Activated CD8-positive, alpha-beta memory T cell treated with anti-CD3 and anti-CD28 coated beads for 1 hour (primary cell): ENCODE measurements at places on chromosomes 6 and 20.
A peak's percentile ranks its signal among the peaks of the same experiment; 100 is the strongest.

DNA sequence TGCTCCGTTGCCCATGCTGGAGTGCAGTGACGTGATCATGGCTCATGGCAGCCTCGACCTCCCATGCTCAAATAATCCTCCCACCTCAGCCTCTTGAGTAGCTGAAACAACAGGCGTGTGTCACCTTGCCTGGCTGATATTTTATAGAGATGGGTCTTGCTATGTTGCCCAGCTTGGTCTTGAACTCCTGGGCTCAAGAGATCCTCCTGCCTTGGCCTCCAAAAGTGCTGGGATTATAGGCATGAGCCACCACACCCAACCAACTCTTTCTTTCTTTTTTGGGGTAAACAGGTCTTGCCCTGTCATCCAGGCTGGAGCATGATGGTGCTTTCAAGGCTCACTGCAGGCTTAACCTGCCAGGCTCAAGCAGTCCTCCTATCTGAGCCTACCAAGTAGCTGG lies 266.4 kb downstream of the CDKAL1 start:
- DNase-seq = no peak

GRCh38 chr6:100335991-100336390 lies 128.7 kb downstream of the SIM1 start:
- DNase-seq = no peak

DNA sequence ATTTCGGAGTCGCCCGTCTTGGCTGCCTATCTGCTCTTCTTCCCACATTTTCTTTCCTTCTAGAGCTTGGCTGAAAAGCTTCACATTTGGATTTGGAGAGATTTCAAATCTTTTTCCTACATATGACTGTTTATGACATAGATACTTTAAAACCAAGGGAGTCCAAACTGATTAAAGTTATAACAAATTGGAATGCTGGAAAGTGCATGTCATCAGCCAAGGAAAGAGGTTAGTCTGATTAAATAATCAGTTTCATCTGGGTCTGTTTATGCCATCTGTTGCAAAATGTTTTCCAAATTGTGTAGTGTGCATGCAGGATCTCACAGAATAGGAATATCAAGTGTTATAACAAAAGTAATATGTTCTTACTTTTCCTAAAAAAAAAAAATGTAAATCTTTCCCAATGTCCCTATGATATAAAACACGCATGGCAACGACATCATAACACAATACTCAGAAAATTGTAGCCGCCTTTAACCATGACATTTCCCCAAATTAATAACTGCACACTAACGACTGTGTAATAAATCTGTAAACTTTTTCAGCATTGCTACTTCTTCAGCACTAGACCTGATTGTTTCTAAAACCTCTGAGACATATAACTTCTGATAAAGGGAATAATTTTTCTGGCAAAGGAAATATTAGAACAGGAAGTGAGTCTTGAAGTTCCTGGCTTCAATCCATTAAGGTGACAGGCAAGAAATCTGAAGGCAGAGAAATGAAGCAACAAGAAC lies 230.2 kb upstream of the FOXQ1 start:
- no peak for DNase-seq

- DNase-seq = no peak
These were observed 198.6 kb upstream of the UST start for GRCh38 chr6:148548065-148548748.

DNA sequence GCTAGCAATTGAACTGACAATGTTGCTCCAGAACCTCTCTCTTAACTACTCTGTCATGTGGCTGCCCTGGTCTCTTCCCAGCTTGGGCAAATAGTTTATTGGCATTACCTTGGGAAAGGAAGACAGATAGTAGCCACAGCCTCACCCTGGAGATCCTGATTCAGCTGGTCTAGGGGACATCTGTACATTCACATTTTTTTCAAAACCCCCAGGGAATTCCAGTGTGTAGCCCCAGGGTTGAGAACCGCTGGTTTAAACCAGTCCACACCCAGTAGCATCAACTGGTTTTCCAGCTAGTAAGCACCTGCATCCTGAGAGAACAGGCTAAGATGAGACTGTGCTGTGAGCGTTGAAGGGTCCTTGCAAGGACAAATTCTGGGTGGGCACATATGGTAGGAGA lies 9.6 kb downstream of the SCUBE3 start:
- no peak for DNase-seq

- no peak for DNase-seq
These were observed 7.0 kb downstream of the ADTRP start for GRCh38 chr6:11771473-11772048.

GRCh38 chr6:148816117-148816516 lies 69.3 kb downstream of the UST start:
- no peak for DNase-seq

DNA sequence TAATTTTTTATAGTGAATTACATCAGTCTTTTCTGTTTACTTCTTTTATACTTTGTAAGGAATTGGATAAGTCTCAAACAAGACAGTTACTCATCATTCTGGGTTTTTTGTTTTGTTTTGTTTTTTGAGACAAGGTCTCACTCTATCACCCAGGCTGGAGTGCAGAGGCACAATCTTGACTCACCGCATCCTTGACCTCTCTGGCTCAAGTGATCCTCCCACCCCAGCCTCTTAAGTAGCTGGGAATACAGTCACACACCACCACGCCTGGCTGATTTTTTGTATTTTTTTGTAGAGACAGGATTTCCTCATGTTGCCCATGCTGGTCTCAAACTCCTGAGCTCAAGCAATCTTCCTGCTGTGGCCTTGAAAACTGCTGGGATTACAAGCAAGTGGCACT lies 524.3 kb downstream of the EYS start:
- no peak for DNase-seq

DNA sequence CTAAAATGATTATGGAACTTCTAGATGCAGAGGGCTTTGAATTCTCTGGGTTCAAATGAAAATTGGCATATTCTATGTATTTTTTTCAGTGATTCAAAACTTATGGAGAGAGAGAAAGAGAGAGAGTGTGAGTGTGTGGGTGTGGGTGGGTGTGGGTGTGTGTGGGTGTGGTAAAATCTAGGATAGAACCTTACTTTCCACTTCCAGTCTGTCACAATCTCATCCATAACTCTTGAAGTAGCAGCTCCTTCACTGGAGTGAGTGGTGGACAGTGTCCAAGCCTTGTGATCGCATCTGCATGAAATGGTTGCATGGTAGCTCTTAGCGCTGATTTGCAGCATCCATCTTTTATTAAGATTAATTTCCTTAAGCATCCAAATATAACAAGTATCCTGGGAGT lies 37.7 kb downstream of the ADGB start:
- DNase-seq = no peak

DNA sequence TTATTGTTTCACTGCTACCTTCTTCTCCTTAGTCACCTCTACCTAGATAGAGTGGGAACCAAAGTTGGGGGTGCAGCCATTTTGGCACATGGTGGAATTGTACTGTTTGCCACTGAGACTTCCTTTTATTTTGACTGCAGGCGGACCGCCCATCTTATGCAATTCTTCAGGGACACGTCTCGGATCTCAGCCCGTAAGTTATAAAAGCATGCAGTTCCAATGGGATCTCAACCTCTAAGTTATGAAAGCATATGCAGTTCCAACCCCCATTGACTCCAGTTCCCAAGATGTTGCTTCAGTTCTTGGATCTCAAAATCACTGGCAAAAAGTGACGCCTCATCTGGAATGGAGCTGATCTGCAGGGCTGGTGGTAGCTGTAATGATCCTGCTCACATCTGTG lies 41.2 kb upstream of the CDH4 start:
- no peak for DNase-seq

GRCh38 chr6:167731731-167732422 lies 94.8 kb upstream of the AFDN start:
- DNase-seq = no peak

DNA sequence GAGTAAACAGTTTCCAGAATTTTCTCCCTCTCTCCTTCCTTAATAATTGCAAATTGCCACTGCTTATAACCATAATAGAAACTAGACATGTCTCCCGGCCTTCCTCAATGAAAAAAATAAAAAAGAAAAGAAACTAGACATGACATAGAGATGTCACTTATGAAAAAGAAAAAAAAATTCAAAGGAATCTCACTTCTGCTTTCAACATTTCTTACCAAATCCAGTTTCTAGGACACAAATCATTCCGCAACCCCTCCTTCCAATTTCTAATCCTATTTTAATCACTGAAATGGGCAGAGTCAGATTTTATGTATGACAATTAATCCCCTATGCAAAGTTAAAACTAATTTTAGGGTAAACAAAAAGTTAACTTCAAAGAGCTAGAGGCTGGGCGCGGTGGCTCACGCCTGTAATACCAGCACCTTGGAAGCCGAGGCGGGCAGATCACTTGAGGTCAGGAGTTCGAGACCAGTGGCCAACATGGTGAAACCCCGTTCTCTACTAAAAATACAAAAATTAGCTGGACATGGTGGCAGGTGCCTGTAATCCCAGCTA lies 40.1 kb upstream of the EEF1A1 start:
- DNase-seq = no peak

DNA sequence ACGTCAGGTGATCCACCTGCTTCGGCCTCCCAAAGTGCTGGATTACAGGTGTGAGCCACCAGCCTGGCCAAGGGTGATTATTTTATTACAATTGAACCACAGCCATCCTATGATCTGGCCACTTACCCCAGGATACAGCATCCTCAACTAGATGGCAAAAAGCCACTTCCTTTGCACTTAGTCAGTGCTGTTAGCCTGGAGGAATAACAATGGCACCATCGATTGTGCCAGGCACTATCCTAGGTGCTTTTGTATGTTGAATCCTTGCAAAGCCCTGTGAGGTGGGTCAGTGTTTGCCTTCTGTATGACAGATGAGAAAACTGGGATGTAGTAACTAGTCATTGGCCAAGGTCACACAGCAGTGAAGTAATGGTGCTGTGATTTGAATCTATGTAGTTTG lies 11.2 kb upstream of the TTPAL start:
- no peak for DNase-seq

- DNase-seq = no peak
These were observed 9.4 kb upstream of the ARMC12 start for GRCh38 chr6:35727231-35727934.

GRCh38 chr6:37826188-37826587 lies 6.7 kb downstream of the ZFAND3 start:
- DNase-seq = no peak

- DNase-seq = no peak
These were observed 35.6 kb upstream of the ZBP1 start for GRCh38 chr20:57655809-57656155.

GRCh38 chr20:49338061-49338460 lies 60.2 kb upstream of the ZNFX1 start:
- DNase-seq = no peak

GRCh38 chr6:150032598-150032997 lies 7.3 kb upstream of the RAET1L start:
- no peak for DNase-seq

DNA sequence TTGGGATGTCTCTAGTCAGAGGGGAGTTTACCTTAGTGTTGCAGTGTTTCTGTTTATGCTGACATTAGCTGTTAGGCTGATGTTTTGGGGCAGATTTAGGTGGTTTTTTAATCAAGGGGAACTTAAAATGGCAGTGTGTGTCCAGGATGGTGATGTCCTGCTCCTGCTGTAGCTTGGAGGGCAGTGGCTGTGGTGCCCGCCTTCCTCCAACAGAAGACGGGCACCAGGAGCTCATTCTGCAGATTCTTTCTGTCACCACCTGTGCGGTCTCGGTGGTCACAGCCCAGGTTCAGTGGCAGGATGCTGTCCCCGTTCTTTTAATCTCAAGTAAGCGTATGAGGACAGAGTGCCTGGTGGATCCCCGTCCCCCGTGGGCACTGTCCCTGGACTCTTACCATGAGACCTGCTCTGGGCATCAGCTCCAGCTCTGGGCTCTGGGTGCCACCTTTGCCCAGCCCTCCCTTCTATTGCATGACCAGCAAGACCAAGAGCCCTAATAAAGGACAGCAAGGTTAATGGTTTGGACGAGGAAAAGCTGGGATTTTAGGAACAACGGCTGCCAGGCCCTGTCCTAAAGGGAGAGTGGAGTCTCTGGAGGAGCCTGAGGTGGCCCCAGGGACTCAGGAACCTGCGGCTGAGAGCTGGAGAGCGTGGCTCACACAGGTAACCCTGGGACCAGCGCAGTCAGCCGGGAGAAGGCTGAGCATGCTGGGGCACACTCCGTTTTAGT lies 217.3 kb downstream of the ERMARD start:
- DNase-seq = no peak

GRCh38 chr20:34190679-34191090 lies 50.5 kb upstream of the ASIP start:
- no peak for DNase-seq

DNA sequence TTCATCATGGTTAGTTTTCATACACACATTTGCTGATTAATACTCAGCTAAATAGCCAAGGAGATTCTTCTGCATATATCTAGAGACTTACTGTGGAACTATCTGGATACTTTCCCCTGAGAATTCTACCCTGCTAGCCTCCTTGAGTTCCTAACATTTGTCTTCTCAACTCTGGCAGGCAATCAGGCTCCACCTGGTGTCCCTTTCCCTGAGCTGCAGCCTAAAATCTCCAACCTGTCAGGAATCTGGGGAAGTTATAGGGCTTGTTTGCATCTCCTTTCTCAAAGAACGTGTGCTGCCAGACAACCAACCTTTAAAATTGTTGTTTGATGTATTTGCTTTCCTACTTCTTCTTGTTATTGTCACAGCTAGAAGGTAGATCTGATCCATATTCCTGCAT lies 73.4 kb downstream of the FUT9 start:
- no peak for DNase-seq

GRCh38 chr20:51906679-51907078 lies 104.4 kb upstream of the SALL4 start:
- no peak for DNase-seq

- no peak for DNase-seq
These were observed at the start of gene CRISP3 for GRCh38 chr6:49744259-49744658. TSS of gene CRISP3 (minus strand) at chr6:49744388. CDS start at chr6:49744367, 21 bp downstream.

- no peak for DNase-seq
These were observed 78.1 kb upstream of the EZR start for GRCh38 chr6:158897236-158897635.

DNA sequence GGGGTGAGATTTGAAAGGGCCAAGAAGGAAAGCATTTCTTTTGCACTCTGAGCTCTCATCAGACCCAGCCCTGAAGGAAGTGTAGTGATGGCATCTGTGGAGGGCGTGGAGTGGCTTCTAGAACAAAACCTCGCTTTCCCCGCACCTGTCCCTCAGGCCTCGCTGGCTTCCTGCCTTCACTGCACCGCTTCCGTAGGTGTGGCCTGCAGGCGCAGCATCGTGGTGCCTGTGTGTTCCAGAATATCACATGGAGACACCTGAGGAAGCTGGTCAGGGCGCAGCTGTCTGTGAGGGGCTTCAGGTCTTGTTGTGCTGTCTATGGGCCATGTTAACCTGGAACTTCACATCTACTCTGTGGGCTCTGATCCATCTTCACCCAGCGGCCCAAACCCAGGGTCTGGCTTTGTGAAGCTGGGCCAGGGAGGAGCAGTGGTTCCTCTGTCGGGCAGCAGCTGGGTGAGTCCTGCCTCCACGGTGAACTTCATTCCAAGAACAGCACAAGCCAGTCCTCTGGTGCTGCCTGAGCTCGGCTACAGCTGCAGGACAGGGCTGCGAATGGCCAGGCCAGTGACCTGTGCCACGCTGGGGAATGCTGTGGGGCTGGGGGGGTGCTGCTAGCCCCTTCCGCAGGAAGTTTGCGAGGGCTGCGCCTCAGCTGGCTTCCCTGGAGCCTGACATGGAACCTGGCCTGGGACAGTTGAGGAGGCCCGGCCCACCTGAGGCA lies 40.9 kb downstream of the DSTN start:
- DNase-seq = peak; percentile 12
